ENCODE measurements at places on chromosomes 2 and 18. TPM values are rescaled to one million over a fixed set of nuclear protein-coding genes. Genes with fewer than 3 reads are reported as not detected.

IL36B gene
- 7.9 TPM for total RNA-seq

ABCG8 gene
- not detected for total RNA-seq

DNA sequence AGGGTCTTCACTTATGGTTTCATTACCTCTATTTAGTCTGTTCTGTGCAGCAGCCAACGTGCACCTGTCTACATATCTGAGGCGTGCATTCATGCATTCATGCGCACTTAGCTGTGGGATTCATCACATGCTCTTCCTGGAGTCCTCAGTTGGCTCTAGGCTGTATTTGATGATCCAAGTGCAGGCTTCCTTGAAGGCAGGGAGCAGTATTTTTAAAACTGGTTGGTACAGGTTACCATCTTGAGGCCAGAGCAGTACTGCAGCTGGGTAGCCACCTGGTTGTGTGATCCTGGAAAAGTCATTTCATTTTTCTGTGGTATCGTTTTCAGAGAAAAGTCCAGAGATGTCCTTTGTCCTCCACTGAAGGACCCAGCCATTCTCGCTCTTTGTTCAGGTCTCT, 109.8 kb downstream of the EN1 start:
- no peak for DNase-seq

APOB gene
- 5.6 TPM for total RNA-seq

DNA sequence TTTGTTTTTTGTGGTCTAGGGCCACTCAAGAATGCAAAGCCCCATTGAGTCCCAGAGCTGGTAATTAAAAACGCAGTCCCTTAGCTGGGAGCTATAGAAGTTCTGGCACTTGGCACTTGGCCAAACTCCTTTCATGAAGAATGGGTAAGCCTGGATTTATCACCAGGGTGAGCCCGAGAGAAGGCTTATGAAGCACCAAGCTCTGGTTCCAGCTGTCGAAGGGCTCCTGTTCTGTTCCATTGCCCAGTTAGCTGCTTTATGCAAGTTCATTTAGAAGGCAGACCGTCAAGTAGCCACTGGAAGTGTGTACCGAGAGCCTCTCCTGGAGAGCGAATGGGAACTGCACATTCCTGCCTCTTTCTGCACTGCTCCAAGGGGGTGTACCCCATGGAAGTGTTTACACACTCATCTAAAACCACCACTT, 14.2 kb downstream of the ECEL1 start:
- DNase-seq: no peak

COQ10B gene
- 21.2 TPM for total RNA-seq

ALK gene
- 0.42 TPM for total RNA-seq

DNA sequence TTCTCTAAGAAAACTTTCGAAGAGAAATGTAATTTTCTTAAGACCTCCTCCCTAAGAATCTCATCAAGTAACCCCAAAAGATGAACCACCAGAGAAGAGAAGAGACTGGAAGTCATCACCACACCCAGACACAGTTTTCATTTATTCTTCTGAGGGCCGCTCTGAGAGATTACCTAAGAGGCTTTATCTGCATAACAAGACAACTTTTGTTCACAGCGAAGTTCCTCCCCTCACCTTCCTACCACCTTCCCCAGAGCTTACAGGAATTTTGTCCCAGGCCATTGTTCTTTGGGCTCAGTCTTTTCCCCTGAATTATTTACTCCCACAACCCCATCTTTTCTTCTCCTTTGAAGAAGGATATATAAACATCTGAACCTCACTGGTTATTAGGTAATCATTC, 92.8 kb downstream of the AKAIN1 start:
- no peak for DNase-seq

DNA sequence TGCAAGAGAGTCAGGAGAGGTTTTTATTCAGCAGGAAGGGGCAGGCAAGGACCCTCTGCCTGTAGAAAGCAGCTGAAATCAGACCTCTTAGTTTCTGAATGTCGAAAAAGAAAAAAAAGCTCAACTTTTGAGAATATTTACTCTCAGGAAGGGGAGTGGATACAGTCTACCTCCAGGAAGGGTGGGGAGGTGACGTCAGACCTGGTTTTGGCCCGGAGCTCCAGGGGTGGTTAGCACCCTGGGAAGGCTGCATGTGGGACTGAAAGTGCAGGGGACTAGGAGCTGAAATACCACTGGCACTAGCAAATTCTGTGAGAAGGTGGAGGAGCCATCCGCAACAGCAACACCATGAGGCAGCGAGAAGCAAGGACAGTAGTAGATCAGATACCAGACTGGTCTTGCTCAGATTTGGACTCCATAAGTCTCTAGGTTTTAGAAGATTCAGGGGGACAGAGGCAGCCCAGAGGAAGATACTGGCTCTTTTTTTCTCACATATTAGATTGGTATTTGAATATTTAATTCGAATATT, 19.8 kb downstream of the MC2R start:
- DNase-seq: no peak

GRCh38 chr2:215744514-215744913, 268.8 kb downstream of the MREG start:
- no peak for DNase-seq

SMCHD1 gene
- total RNA-seq: 39.2 TPM

DSG2 gene
- total RNA-seq: 19.5 TPM

C1QL2 gene
- total RNA-seq: not detected

DNA sequence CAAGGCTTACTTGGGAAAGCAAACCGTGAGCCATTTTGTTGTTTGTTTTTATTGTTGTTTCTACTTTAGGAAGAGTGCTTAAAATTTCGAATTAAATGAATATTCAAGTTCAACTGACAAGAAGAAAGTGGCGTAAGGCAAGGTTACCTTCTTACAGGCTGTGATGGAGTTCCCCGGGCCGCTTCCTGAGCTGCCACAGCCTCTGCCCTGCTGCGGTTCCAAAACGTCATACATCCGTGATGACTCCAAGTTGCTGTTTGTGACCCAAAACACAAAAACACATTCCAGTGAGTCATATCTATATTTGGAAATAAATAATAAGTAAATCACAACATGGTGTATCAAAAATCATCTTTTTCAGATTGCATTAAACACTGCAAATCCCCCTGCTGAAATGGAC, 49.7 kb downstream of the SPHKAP start:
- no peak for DNase-seq

DNA sequence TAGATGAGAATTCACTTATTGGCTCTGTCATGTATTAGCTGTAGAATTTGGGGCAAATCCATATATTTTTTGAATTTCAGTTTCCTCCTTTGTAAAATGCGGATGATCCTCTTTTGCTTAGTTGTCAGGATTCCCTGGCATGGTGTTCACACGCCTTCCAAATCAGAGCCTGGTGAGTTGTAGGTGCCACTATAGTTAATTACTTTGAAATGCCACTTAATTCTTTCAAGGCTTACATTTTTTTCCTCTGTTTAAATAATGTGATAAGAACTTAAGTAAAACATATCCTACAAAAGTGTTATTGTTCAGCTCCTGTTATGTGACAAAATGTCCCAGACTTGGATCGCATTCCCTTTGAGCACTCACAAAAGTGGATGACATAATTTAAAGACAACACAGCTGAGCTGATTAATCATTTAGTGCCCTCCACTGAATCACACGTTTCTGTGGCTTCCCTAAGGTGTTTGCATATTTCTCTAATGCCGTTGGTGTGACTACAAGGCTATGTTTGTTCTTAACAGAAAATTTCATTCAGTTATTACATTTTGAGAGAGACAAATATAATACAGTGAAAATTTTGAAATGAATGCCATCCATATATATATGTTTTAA, 471.2 kb upstream of the CHST9 start:
- no peak for DNase-seq

DSG1 gene
- total RNA-seq: 1,832 TPM

- no peak for DNase-seq
Observed at GRCh38 chr18:76573325-76574025, 78.4 kb upstream of the ZNF516 start.

MEP1B gene
- total RNA-seq: not detected

DNA sequence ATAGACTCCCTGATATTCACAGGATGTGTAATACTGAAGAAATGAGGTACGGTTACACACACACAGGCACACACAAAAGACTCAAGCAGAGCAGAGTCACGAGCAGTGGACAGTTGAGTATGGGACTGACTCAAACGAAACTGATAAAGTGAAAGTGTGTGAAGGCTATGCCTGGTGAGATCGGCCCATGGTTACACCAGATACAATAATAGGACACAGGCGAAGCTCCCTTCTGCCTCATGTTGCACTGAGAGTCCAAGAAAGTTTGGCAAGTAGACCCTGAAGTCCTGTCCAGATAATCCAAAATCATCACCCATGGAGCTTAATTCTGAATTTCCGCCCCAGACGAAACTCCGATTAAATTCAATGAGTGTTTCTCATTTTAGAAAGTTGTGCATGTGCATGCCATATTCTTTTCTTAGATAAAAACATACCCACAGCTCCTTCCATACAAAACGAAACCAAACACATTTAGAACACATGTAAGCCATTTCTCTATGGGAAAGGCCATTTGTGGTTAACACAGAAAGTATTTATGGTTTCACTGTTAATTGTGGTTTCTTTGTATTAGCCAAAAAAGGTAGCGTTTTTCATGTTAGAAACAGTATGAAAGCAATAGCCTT, 567.6 kb downstream of the PLCL1 start:
- no peak for DNase-seq

GRCh38 chr2:232539298-232540231, at the start of gene CHRNG:
Gene CHRNG, plus strand, starts transcription at chr2:232539692. Its CDS starts 56 bp downstream, at chr2:232539748.
- DNase-seq: no peak

GRCh38 chr2:165219481-165219880, 15.6 kb upstream of the SCN3A start:
- no peak for DNase-seq

DNA sequence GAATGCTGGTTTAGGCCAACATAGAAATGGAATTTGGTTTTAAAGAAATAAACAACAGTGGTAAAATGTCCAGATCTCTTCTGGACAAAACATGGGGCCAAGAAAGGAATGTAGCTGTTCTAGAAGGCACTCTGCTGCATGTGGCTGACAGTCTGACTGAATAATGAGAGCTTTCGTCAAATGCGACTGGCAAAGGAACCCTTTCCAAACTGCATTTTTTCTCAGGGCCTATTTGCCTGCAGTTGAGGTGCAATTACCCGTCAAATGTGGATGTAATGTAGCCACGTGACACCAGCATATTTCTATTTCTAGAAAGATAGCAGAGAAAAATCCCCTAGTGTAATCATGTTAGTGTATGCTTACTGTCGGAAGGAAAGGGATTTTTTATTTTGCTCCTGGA, 741.2 kb downstream of the NRXN1 start:
- DNase-seq: no peak

- no peak for DNase-seq
Observed at GRCh38 chr18:44516450-44516849, 164.2 kb upstream of the SETBP1 start.

DNA sequence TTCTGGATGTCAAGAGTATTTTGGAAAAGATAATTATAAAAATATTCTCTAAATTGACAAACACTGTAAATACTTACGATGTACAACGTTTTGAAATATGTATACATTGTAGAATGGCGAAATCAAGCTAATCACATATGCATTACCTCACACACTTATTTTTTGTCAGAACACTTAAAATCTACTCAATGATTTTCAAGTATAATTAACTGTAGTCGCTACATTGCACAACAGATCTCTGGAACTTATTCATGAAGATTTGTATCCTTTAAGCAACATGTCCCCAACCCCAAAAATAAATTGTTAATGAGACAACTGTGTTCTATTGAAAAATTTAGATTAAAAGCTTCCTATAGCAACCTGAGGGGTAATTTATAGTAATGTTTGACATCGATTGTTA, 59.8 kb downstream of the C2orf74 start:
- DNase-seq: no peak

DNA sequence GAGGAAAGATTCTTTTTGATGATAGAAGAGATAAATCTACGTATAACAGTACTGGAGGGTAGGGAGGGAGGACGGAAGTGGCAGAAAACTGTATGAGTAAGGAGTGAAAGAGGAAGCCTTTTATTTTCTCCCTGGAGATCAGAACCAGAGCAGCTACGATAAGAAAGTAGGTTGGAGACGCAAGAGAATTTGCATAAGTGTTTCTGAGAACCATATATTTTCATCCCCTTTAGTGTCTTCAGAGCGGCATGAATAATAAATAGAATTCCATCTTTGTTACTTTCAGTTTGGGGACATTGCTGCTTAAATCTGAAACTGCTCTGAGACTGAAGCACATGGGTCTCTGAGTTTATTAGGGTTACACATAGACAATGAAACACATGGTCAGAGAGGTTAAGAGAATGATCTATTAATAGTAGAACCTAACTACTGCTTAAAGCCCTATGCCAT, 230.2 kb upstream of the TNP1 start:
- DNase-seq: no peak

DNA sequence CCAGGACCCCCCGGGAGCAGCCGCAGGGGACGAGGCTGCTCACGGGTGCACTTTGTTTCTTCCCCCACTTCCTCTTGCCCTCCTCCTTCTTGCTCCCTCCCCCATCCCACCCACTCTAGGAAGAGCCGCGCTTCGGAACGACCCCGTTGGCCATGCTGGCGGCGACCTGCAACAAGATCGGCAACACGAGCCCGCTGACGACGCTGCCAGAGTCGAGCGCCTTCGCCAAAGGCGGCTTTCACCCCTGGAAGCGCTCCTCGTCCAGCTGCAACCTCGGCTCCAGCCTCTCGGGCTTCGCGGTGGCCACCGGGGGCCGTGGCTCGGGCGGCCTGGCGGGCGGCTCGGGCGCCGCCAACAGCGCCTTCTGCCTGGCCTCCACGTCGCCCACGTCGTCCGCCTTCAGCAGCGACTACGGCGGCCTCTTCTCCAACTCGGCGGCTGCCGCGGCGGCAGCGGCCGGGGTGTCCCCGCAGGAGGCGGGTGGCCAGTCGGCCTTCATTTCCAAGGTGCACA, 1.3 kb downstream of the SP9 start:
- DNase-seq: no peak

- DNase-seq: no peak
Observed at GRCh38 chr2:226600184-226600583, 199.4 kb downstream of the IRS1 start.

DNA sequence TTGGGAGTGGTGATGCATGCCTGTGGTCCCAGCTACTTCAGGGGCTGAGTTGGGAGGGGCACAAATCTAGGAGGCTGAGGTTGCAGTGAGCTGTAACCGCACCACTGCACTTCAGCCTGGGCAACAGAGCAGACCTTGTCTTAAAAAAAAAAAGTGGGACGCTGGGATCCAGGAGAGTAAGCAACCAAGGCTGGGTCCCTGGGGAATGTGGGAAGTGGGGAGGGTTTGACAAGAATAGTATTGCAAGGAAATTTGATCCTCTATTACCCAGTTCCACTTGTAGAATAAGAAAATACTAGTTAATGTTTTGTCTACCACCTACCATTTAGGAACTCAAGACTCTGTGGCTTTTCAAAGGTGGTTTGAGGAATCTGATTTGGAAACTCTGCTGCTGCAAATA, 21.1 kb upstream of the DYTN start:
- no peak for DNase-seq
